SK-N-DZ (cell line): ENCODE measurements at places on chromosomes 1 and 21.

DNA sequence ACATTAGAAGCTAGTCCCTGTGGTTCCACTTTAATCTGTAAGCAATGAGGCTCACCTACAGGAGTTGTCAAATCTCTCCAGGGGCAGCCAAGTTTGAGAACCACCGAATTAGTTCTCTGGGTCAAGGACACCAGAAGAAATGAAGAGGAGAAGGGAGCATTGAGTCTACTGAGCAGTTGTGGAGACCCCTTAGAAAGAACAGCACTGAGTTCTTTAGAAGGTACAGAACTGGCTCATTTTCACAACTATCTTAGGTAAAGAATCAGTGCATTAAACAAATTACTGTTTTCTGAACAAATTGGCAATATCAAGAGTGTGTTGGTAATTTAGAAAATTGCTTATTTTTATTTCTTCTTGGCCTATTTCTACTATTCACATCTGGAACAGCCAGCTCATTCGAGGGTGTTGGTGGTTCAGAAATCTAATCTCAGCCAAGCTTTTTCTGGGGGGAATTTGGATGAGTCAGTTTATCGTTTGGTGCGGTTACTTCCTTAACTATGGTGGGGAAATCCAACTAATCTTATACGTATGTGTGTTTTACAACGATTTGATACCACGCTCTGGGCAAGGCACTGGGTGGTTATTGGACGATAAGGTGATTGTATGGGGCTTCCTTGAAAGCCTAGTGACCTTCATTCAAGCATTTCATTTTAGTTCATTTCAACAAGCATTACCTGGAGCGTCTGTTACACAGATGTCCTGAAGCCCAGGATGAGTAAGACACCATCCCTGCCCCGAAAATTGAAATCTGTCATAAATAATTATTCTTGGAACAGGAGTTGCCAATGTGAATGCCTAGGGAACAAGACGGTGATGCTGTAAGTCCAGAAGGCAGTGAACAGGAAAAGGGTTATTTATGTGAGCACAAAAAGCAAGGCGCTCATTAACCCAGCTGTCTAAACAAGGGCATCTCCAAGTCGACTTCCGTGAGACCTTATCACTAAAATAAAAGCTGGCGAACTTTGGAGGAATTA lies 52.0 kb upstream of the TMPRSS2 start:
- no peak for DNase-seq

- DNase-seq = no peak
These were observed 726 bp downstream of the TACSTD2 start for GRCh38 chr1:58576325-58576726.

GRCh38 chr1:117000142-117000541 lies 1.4 kb upstream of the CD101 start:
- no peak for DNase-seq

- DNase-seq = no peak
These were observed 121.9 kb downstream of the MATN1 start for GRCh38 chr1:30601316-30602085.

GRCh38 chr1:93804412-93804811 lies 74.6 kb downstream of the DNTTIP2 start:
- no peak for DNase-seq

DNA sequence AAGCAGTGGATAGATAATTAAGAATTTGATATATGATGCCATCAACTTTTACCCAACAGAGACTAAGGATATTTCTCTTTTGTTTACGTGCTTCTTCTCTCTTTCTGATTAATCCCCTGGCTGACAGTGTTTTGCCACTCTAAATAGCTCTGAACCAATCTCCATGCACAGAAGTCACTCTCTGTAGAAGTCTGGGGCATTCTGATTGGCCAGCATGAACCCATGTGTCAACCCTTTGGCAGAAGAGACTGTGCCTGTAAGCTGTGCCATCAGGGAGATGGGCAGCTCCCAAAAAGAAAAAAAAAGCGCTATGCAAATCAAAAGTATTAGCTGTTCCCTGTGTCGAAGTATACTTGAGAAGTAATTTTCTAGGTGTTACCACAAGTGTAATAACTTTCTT lies 34.1 kb upstream of the NRIP1 start:
- no peak for DNase-seq

- DNase-seq = no peak
These were observed 186.9 kb upstream of the ADGRL4 start for GRCh38 chr1:79193211-79194079.

- DNase-seq = no peak
These were observed 775 bp downstream of the MMEL1 start for GRCh38 chr1:2632051-2632430.
